Prostate gland (tissue), 2 donors: ENCODE measurements at places on chromosomes 1 and 21. TPM values are rescaled to one million over a fixed set of nuclear protein-coding genes. Genes with fewer than 3 reads are reported as not detected.

Gene TRIM17
- 2.0 TPM for total RNA-seq

Gene FCAMR
- total RNA-seq = 2.3 TPM

Gene DAB1
- 0.64 TPM for total RNA-seq

Gene S100PBP
- total RNA-seq = 72.5 TPM

Gene CFAP74
- total RNA-seq = not detected

- peaks cover 5% of the 10 kb centered on the region for H3K27me3 ChIP-seq
- no peak overlapping the region for H3K4me3 ChIP-seq
- H3K4me1 ChIP-seq = no peaks in the 10 kb centered on the region
- no peaks in the 10 kb centered on the region for H3K36me3 ChIP-seq
Observed at GRCh38 chr1:39727221-39727931, 11.3 kb upstream of the PPIE start.

GRCh38 chr1:186680245-186681061 lies at the start of gene PTGS2:
TSS of gene PTGS2 (minus strand) at chr1:186680423. CDS start at chr1:186680290, 133 bp downstream.
- H3K4me3 ChIP-seq = peak within 1 kb of the TSS; percentile 46
- no peaks in the 10 kb centered on the region for H3K4me1 ChIP-seq
- no peaks in the 10 kb centered on the region for H3K27me3 ChIP-seq
- peak within 1 kb of the TSS; percentile 92 for H3K27ac ChIP-seq

GRCh38 chr21:18387994-18388393 lies 15.6 kb downstream of the TMPRSS15 start:
- H3K27ac ChIP-seq = no peak overlapping the region
- no peaks in the 10 kb centered on the region for H3K36me3 ChIP-seq

- no peak for DNase-seq
- no peaks in the 10 kb centered on the region for H3K27me3 ChIP-seq
- H3K36me3 ChIP-seq = peaks cover 15% of the 10 kb centered on the region
- H3K4me3 ChIP-seq = no peak overlapping the region
- no peaks in the 10 kb centered on the region for H3K4me1 ChIP-seq
Observed at GRCh38 chr1:244854865-244855578, 9.3 kb downstream of the HNRNPU start.

- no peaks in the 10 kb centered on the region for H3K36me3 ChIP-seq
- no peaks in the 10 kb centered on the region for H3K27me3 ChIP-seq
- DNase-seq = no peak
- H3K27ac ChIP-seq = no peak overlapping the region
Observed at GRCh38 chr1:239432255-239432654, 45.9 kb downstream of the CHRM3 start.

- DNase-seq = no peak
- H3K27me3 ChIP-seq = no peaks in the 10 kb centered on the region
- no peaks in the 10 kb centered on the region for H3K4me1 ChIP-seq
- H3K4me3 ChIP-seq = no peak overlapping the region
Observed at GRCh38 chr1:167430134-167430848, 88.0 kb downstream of the CD247 start.

DNA sequence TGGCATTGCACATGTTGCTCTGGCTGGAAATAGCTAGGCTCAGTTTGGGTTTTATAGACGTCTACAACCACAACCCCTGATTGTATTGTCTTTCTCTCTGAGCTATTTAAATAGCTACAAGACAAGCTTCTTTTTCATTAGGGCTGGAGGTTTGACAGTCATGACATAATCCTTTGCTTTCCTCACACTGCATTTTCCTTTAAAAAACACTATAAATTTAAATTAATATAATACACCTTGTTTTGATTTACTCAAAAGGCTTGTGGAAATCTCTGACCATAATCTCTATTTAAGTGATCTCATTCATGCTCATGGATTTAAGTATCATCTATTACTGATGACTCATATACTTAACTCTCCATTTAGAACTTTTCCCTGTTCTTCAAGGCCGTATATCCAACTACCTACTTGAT lies 50.4 kb upstream of the PTGFR start:
- H3K36me3 ChIP-seq = no peaks in the 10 kb centered on the region

DNA sequence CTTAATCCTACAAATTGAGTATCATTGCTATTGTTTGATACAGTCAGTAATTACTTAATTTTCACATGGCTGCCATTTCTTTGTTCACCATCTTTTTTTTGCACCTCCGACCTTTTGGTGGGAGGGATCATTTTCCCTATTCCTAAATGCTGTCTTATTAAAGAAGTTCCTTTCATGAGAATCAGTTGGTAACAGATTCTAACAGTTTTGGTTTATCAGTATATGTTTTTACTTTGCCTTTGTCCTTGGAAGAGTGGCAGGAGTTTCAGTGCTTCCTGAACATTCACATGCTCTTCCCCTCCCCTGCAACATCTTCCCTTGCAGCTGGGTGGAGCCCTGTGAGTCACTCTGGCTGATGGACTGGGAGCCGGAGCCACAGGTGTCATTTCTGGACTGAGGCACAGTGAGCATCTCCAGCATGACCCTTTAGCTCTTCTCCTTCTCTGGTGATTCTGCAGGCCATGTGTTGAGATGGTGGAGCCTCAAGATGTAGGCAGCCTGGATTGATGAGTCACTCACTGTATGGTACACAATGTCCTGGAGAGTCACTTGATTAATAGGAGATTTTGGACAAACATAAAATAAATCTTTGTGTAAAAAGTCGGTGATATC lies 217.7 kb downstream of the URB2 start:
- H3K36me3 ChIP-seq = no peaks in the 10 kb centered on the region
- H3K4me1 ChIP-seq = peaks cover 4% of the 10 kb centered on the region
- no peak overlapping the region for H3K4me3 ChIP-seq

GRCh38 chr1:54163051-54163450 lies 10.3 kb upstream of the CDCP2 start:
- no peak overlapping the region for H3K27ac ChIP-seq
- no peaks in the 10 kb centered on the region for H3K27me3 ChIP-seq
- no peak overlapping the region for H3K4me3 ChIP-seq
- H3K36me3 ChIP-seq = no peaks in the 10 kb centered on the region
- no peaks in the 10 kb centered on the region for H3K4me1 ChIP-seq

- no peak overlapping the region for H3K27ac ChIP-seq
- no peaks in the 10 kb centered on the region for H3K36me3 ChIP-seq
- no peak overlapping the region for H3K4me3 ChIP-seq
- no peak for DNase-seq
- no peaks in the 10 kb centered on the region for H3K4me1 ChIP-seq
Observed at GRCh38 chr1:193030280-193030679, 28.9 kb downstream of the UCHL5 start.

DNA sequence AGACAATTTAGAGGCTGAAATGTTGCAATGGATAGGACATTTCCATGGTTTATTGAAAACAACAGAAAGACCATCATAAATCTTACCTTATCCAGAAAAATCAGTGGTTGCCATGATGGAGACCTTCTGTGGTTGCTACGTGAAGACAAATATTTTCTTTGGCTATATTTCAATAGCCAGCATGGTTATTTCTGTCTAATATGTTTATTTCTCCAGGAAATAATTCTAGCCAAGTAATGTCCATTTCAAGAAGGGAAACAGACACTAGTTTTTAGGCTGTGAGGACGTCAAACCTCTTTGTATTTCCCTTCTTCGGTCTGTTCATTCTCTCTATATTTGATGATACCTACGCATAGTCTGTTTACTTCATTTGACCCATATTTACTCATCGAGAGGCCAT lies 49.2 kb upstream of the NFASC start:
- no peak overlapping the region for H3K4me3 ChIP-seq
- H3K36me3 ChIP-seq = no peaks in the 10 kb centered on the region
- peak overlapping the region; percentile 42 for H3K27ac ChIP-seq
- H3K4me1 ChIP-seq = peaks cover 6% of the 10 kb centered on the region

DNA sequence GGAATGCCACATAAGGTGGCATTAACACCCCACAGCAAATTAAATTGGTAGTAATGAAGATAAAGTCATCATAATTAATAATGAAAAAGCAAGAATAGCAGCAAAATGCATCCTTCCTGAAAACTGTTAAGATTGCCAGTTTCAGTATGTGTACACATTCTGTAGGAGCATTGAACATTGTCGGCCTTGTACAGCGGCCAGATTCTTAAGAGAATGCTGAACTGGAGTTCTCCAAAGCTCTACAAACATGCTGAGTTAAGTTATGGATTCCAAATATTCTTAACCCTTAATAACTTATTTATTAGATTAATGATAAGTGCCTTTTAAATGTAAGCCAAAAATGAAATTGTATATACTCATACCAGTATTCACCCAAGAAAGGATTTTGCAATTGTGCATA lies 189.9 kb downstream of the AK5 start:
- H3K4me1 ChIP-seq = no peaks in the 10 kb centered on the region
- no peak overlapping the region for H3K27ac ChIP-seq
- no peaks in the 10 kb centered on the region for H3K36me3 ChIP-seq
- H3K27me3 ChIP-seq = no peaks in the 10 kb centered on the region

DNA sequence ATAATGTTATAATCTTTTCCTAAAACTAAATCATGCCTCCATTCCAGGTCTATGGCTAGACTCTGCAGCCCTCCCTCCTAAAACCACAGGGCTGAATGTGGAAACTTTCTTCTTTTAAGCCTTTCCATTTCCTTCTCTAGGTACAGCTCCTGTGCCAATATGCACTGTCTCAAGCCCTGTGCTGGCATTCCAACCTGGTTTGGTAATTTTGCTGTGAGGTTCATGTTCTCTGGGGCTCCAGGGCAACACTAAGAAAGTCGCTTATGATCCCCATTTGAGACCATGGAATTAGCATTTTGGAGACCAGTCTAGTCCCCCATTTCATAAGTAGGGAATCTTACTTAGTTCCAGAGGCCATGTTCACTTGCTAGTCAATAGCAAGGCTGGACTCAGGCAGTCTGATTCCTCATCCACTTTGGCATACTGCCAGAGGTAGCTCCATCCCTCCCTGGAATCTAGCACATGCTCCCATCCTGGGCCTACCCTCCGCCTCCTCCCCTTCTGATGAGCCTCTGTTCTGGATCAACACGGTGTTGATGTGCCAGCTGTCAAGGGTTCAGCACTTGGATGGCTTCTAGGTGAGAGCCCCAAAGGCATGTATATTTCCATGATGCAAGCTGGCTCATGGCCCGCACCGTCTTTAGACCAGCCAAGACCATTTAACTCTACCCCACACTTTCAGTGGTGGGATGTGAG lies 36.5 kb downstream of the ZMYND12 start:
- H3K4me1 ChIP-seq = no peaks in the 10 kb centered on the region
- DNase-seq = no peak
- no peaks in the 10 kb centered on the region for H3K27me3 ChIP-seq
- H3K27ac ChIP-seq = no peak overlapping the region
- no peak overlapping the region for H3K4me3 ChIP-seq

DNA sequence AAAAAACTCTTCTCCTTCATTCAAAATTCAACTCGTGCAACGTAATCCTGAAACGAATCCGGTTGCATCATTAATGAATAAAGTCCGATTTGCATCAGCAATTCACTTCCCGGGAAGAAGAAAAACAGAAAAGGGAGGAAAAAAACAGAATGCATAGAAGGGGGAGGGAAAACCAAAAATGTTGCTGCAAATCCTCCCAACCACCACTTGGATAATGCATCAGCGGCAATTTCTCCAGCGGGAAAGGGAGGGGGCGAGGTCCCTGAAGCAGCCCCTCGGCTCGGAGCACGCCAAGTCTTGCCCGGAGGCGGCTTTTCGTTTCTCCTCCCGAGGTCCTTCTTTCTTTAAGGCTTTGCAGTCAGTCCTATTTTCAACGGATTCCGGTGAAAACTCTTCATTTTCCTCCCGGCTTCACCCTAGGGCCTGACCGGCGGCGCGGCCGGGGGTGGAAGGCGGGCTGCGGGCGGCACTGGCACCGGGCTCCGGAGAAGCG lies 723 bp downstream of the CDC42BPA start:
- no peaks in the 10 kb centered on the region for H3K4me1 ChIP-seq
- no peaks in the 10 kb centered on the region for H3K36me3 ChIP-seq
- no peaks in the 10 kb centered on the region for H3K27me3 ChIP-seq
- peak overlapping the region; percentile 81 for H3K4me3 ChIP-seq
- peak; percentile 42 for DNase-seq

- no peak for DNase-seq
- H3K4me3 ChIP-seq = no peak overlapping the region
- no peaks in the 10 kb centered on the region for H3K27me3 ChIP-seq
- H3K36me3 ChIP-seq = peaks cover 3% of the 10 kb centered on the region
Observed at GRCh38 chr1:52691821-52692220, 6.3 kb downstream of the COA7 start.

- H3K4me1 ChIP-seq = no peaks in the 10 kb centered on the region
- H3K4me3 ChIP-seq = no peak overlapping the region
- no peaks in the 10 kb centered on the region for H3K27me3 ChIP-seq
Observed at GRCh38 chr21:33042812-33043211, 17.1 kb downstream of the OLIG2 start.

DNA sequence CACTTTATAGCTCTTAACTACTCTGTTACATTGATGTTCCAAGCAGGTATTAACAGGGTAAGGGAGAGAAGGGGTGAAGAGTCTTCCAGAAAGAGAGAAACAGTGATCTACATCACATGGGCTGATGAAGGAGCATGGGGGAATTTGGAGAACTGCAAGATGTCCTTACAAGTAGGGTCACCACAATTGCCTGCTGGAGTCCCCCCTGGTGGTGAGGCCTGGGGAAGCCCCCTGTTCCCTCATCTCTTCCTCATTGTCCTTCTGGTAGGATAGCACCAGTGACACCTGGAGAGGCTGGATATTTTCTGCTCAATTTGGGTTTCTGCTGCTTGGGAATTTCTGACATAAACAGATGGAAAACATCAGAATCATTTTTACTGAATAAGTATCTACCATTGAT lies 126.6 kb downstream of the RUNX1 start:
- H3K4me3 ChIP-seq = no peak overlapping the region
- no peaks in the 10 kb centered on the region for H3K27me3 ChIP-seq
- no peaks in the 10 kb centered on the region for H3K36me3 ChIP-seq
- no peak overlapping the region for H3K27ac ChIP-seq
- no peak for DNase-seq
- H3K4me1 ChIP-seq = no peaks in the 10 kb centered on the region

DNA sequence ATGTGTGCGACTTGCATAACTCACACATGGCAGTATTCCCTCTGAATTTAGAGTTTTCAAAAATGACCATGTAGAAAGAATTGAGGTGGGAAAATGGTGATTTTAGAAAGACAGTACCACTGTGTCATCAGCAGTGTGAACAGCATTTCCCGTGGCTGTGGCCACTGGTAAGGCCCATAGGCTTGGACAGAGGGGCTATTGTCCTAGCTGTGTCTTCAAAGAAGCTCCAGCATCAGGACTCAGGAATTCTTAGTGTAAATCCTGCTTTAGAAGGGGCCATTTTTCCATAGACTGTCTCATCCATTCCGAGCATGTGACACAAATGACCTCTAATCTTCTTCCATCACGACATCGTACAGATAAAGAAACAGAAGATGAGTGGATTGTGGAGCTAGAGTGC lies 119.3 kb upstream of the BACE2 start:
- peaks cover 13% of the 10 kb centered on the region for H3K4me1 ChIP-seq
- H3K27me3 ChIP-seq = no peaks in the 10 kb centered on the region
- H3K4me3 ChIP-seq = no peak overlapping the region
- H3K36me3 ChIP-seq = no peaks in the 10 kb centered on the region

DNA sequence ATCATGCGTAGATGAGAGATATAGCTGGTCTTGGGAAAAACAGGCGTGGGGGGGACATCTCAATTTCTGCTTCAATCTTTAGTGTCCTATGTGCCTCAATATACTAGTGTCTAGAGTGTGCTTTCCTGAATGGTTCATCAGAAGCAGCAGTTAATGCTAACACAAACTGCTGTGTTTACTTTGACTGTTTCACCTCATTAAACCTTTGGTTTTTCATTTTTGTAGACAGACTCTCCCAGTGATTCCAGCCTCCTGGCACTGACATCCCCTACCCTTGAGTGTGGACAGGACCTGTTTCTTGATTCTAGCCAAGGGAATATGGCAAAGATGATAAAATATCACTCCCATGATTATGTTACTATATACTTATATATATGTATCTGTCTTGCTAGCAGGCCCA lies 37.6 kb downstream of the ZYG11A start:
- no peak for DNase-seq
- peak overlapping the region; percentile 32 for H3K27ac ChIP-seq
- H3K4me1 ChIP-seq = no peaks in the 10 kb centered on the region
- no peak overlapping the region for H3K4me3 ChIP-seq
- no peaks in the 10 kb centered on the region for H3K36me3 ChIP-seq

GRCh38 chr1:154410185-154410827 lies 5.2 kb downstream of the IL6R start:
- H3K27ac ChIP-seq = peak overlapping the region; percentile 10
- H3K4me1 ChIP-seq = peaks cover 11% of the 10 kb centered on the region
